ENCODE measurements at places on chromosomes 12 and 14.

DNA sequence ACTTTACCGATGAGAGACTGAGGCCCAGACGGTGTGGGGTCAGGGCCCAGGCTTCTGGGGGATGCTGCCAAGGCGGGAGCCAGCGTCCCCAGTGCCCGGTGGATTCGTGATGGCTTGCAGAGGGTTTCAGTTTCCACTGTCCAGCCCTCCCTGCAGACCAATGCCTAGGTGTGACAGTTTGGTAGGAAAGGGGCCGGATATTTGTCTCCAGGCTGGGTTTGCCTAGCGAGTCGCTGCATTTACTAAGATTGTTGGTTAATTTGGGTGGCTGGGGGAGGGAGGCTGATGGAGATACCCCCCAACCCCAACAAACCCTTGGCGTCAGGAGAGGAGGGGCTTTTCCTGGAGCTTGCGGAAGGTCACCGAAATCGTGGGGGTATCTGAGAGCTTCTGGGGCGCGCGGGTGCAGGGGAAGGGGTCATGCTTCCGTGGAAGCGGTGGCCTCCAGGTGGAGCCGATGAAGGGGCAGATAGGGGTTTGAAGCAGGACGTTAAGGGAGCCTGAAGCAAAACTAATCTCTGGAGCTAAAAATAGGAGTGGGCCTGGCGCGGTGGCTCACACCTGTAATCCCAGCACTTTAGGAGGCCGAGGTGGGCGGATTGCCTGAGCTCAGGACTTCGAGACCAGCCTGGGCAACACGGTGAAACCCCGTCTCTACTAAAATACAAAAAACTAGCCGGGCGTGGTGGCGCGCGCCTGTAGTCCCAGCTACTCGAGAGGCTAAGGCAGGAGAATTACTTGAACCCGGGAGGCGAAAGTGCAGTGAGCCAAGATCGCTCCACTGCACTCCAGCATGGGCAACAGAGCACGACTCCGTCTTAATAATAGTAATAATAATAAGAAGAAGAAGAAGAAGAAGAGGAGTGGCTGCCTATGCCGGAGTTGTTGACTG is 1.1 kb upstream of the CDC42BPB start:
- DNase-seq: no peak

GRCh38 chr14:39369029-39369428 is 63.2 kb downstream of the FBXO33 start:
- no peak for DNase-seq

DNA sequence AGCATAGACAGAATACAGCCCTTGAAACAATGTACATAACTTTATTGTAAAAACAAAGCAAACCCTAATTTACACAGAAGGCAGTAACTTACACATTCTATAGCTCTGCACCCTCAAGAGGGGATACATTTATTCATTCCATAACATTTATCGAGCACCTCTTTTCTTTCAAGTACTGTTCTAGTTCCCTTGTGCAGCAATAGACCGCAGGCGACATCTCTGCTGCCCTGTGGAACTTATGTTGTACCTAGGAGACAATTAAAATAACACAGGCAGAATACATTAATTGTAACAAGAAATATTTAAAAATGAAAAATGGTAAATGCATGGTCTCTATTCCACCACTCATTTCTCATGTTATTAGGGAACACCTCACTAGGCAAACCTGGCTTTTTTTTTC is 1.4 kb upstream of the ARHGDIB start:
- no peak for DNase-seq

DNA sequence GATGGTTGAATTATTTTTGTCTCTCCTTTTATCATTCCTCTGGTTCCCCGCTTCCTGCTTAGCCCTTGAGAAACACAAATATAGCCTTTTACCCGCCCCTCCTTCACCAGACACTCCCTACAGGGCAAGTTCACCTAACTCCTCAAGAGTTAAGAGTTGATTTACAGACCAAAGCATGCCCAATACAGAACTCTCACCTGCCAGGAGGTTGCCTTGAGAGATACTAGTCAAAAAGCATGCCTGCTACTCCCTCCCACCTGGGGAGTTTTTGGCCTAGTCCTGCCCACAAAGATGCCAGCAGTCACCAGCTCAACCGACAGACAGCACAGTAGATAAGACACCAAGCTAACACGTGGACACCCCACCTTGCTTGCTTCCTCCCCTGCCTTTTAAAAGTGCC is 11.2 kb downstream of the LGMN start:
- no peak for DNase-seq

- DNase-seq: no peak
These were observed 37.1 kb upstream of the AMN1 start for GRCh38 chr12:31765931-31766330.

- DNase-seq: no peak
These were observed 193.7 kb upstream of the PWP1 start for GRCh38 chr12:107491856-107492255.

- no peak for DNase-seq
These were observed 31.4 kb downstream of the JDP2 start for GRCh38 chr14:75459099-75459741.

GRCh38 chr14:64730061-64730440 is 25.8 kb downstream of the PLEKHG3 start:
- DNase-seq: no peak

DNA sequence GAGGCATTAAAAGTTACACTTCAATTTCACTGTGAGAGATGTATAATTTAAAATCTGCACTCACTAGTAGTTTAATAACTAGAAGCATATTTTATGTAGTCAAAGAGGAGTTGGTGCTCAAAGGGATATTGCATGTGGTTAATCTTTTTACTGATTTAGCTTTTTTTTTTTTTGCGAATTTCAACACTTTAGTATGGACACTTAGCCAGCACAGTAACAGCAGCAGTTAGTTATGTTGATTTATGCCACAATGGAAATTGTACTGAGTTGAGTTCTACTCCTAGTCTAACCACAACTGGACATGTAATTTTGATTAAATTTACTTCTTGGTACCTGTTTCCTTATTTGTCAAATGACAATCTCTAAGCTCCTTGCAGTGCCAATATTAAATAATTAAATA is 104.2 kb downstream of the RERG start:
- DNase-seq: no peak

- DNase-seq: no peak
These were observed 82.0 kb upstream of the EEA1 start for GRCh38 chr12:93011100-93011499.

GRCh38 chr14:58671436-58671835 is 33.7 kb downstream of the DACT1 start:
- DNase-seq: no peak

- no peak for DNase-seq
These were observed 428.2 kb downstream of the RAD51B start for GRCh38 chr14:68247676-68248268.

DNA sequence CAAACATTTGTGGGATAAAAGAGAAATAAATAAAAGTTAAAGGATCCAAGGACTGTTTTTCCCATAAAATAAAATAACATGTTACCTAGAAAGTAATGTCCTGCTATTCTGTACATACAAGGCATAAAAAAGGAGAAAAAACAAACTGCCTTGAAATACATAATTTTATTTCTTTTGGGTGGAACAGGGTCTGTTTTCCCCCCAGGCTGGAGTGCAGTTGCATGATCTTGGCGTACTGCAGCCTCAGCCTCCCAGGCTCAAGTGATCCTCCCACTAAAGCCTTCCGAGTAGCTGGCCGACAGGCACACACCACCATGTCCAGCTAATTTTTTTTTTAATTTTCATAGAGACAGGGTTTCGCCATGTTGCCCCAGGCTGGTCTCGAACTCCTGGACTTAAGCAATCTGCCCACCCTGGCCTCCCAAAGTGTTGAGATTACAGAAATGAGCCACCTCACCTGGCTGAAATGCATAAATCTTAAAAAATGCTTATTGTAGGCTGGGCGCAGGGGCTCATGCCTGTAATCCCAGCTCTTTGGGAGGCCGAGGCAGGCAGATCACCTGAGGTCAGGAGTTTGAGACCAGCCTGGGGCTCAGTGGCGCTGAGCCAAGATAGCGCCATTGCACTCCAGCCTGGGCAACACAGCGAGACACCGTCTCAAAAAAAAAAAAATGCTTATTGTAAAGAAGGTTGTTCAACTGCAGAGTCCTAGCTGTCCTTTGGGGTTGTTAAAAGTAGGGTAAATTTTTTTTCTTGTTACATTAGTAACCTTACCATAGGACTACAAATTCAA is 4.1 kb upstream of the TUBA1C start:
- DNase-seq: no peak

Data from activated T-cell treated with anti-CD3 and anti-CD28 coated beads, Interleukin-2, amount 50 U/mL, for 48 hours (primary cell).